Activated naive CD8-positive, alpha-beta T cell treated with anti-CD3 and anti-CD28 coated beads, Interleukin-2, amount 10 ng/mL, durations not matched to agents 7 days and 5 days (primary cell): ENCODE measurements at places on chromosomes 13 and 19.

DNA sequence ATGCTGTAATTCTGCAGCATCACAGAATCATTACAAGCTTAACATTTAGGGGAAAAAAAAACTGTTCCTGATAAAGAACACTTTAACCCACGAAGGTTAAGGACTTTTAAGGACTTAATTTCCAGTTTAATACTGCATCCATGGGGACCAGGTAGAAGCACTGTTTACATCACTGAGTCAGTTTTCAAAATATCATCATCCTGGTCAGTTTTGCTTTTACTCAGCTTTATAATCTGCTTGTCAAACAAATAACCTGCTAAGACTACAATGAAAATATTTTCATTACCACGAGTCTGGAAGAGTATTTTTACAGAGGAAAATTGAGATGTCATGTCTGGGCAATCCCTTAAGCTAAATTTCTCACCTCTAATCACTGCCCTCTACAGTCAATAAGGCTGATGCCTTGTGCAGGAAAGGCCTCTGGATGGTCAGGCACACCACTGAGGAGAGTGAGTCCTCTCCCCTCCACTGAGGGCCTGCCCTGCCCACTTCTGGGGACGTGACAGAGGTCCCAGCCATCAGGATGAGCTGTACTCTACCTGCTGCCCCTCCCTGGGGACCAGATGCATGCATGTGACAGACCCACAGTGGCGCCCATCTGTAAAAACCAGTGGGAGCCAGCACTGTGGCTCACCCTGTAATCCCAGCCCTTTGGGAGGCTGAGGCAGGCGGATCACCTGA, 31.0 kb downstream of the FOXO1 start:
- no peak for DNase-seq

- DNase-seq: no peak
Measured at GRCh38 chr13:45298206-45298505, 42.8 kb downstream of the TPT1 start.

GRCh38 chr19:45428384-45429231, 4.9 kb upstream of the ERCC1 start:
- DNase-seq: no peak

DNA sequence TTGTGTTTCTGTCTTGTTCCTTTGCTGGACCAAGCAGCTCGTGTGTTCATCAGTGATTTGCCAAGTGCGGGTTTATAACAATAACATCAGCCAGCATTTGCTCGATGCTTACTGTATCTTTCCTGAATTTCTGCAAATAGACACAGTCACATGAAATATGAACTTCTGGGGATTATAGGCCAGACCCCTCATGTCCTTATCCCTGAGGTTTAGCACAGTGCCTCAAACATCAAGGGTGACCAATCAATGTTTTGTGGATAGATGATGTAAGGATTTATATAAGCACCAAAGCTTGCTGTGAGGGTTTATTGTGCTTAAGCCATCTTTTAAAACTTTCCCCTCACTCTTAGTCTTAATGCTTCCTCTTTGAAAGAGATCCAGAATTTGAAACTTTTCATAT, 323.9 kb downstream of the SLC7A1 start:
- DNase-seq: no peak
